ENCODE measurements at places on chromosomes 6 and 20.

GRCh38 chr6:7749478-7749877, 23.6 kb downstream of the BMP6 start:
- no peak for DNase-seq

- no peak for DNase-seq
Observed at GRCh38 chr6:32114796-32115195, 5.7 kb upstream of the TNXB start.

DNA sequence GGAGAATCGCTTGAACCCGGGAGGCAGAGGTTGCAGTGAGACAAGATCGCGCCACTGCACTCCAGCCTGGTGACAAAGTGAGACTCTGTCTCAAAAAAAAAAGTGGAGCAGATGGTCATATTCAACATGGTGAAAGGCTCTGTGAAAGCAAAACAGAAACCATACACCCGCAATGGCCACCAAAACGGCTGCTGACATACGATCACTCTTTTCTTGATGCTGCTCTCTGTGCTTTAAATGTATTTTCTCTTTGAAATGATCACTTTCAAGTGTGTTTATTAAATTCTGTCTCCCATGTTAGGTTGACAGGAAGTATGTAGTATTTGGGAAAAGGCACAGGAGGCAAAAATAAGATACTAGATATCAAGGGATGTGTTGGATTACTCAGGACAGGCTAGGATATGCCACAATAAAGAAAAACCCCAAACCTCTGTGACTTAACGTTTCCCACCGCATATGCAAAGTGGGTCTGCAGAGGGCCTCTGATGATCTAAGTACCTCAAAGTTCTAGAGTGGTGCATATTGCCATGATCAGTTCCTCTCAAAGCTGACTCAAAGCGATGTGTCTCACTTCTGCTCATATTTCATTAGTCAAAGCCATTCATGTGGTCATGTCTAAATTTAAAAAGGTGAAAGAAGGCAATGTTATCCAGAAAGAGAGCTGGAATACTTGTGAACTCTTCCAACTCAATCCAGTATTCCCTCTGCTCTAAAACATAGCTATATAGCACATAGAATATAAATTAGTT, 155.1 kb upstream of the SOX4 start:
- no peak for DNase-seq

GRCh38 chr20:8932192-8933165, 136.4 kb upstream of the PLCB4 start:
- DNase-seq, result no peak

- no peak for DNase-seq
Observed at GRCh38 chr20:9294041-9294440, 220.3 kb upstream of the LAMP5 start.

DNA sequence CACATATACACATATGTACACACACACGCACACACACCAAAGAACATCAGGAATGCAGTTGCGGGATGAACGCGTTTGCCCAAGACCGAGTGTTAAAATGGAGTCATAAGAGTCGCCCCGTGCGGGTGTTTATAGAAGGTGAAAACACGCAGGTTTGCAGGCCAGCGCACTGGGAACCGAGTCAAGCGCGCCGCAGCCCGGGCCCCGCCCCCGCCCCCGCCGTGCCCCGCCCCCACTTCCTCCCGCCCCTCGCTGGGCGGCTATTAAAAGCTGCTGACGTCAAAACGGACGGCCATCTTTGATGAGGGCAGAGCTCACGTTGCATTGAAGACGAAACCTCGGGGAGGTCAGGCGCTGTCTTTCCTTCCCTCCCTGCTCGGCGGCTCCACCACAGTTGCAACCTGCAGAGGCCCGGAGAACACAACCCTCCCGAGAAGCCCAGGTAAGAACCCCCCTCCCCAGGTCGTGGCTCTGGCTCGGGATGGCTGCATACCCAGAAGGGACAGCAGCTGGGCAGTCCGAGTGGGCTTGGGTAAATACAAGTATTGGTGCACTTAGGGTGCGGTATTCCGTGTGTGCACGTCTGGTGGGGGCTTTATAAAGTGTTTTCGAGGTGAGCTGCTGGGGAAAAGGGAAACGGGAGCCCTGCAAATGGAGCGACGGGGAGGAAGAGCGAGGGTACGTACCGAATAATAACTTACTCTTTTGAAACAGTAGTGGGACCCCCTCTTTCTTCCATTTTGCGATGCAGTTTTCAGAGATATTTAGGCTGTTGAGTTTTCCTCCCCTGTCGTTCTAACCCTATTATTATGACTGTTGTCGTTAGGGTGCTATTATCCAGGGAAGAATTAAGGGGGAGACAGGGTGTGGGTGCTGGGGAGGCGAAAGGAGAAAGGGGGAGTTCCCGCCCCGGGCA, at the start of gene SNAP25:
SNAP25 (plus strand) TSS at position 295 of the 916 bp plus-strand sequence. CDS start 56,662 bp downstream, outside the sequence.
- DNase-seq, result peak; percentile 11

DNA sequence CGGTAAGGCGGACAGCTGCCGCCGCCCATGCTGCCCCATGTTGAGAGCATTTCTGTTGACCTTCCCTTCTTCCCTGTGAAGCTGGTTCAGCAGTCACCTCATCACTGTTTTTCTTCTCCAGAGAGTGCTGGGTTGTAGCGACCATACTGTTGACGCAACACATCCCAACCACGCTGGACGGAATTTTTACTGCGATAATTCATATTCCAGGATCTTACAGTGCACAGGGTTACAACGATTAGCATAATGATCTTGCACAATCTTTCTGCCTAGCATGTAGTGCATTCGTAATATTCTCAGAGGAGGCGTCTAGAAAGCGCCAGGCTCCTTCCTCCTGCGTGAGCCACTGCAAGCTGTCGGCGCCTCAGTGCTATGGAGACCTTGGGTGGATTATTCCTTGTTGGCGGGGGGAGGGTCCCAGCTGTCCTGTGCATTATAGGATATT, 137.0 kb downstream of the MTHFD1L start:
- DNase-seq, result no peak

All from stimulated activated CD8-positive, alpha-beta memory T cell treated with anti-CD3 and anti-CD28 coated beads, Interleukin-15, amount 100 ng/mL, for 24 hours (primary cell).